ENCODE measurements at places on chromosomes 7 and 10.

DNA sequence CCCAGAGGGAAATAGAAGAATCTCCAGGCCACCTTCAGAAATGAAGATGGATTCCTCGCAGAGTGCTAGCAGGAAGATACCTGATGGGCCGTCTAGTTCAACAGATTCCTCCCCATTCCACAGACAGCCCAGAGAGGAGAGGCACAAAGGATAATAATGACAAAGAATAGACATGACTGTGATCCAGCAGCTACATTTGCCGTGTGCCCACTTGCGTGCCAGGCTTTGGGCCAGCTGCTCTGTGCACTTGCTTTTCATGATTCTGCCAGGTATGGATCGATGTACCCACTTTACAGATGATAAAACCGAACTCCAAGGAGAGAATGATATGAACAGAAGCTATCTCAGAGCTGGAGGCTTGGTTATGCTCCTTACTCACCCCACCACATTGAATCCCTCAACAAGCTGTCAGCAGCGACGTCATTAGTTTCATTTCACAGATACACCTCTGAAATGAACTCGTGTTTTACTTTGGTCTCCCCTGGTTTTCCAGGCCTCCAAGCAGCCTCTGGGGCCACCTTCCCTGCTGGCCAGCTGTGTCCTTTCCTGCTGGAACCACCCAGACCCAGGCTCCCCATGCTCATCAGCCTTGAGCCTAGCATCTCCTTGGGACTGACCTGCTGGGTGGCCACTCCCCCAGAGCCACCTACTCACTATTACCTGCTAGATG is 11.9 kb upstream of the WDFY4 start:
- no peak for DNase-seq

DNA sequence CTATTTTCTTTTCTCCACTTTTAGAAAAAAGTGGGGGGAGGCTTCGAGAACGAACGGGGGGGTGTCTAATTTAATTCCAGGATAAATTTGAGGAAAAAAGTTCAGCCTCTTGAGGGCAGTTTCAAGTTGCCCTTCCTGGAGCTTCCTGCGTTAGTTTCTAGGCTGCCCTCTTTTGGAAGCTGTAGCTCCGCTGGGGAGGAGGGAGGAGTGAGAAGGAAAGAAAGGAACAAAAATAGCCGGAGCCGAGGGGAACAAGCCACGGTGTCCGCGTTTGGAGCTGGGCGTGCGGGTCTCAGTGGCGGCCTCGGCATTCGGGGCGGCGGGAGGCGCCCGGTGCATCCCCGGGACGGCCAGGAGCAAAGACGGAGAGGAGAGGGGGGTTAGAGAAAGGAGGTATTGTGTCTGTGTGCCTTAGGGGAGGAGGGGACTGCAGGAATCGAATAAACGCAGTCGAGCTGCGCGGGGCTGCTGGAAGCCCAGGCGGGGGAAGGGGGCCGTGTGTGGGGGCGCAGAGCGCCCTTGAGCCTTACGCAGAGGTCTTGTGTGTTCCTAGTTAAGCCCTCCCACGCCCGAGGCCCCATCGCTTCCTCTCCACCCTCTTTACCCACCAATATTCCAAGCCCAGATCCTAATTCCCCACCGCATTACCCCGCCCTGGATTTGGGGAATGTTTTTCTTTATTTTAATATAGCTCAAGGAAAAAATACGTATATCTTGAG is 2.0 kb upstream of the TNRC18 start:
- peak; percentile 91 for DNase-seq

DNA sequence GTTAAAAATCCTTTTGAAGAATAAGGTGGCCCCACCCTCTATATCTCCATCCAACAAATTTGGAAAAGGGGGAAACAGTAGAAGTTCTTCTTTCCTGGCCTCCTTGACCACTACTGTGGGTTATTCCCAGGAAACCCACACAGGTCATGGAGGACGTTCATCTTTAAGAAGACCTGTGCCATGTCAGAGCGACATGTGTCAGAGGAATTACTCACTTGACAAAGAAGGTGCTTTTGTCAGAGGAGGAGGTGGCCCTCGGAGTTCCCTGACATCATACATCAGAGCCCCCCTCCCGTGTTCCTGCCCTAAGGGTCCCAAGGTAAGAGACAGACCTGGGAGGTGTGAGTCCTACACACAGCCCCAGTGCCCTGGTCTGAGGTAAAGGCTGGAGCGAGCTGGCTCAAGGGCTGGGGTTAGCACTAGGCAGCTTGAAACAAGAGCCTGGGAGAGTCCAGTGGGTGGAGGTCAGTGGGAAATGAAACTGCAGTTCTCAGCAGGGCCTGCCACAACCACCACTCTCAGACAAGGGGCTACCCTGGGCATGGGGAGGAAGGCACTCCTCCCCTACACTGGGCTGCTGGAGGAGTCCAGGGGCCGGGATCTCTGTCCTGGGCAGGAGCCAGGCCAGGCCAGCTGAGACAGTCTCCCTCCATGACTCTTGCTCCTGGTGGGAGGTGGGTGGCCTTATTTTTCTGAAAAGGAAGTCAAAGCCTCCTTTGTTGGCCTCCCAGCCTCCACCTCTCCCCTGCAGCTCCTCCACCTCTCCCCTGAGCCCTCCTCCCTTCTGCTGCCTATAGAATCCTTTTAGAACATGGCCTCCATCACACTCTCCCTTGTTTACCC is 21.8 kb upstream of the ZMIZ1 start:
- no peak for DNase-seq

GRCh38 chr7:108181073-108181985 is 51.2 kb upstream of the LAMB4 start:
- DNase-seq, result peak; percentile 67

DNA sequence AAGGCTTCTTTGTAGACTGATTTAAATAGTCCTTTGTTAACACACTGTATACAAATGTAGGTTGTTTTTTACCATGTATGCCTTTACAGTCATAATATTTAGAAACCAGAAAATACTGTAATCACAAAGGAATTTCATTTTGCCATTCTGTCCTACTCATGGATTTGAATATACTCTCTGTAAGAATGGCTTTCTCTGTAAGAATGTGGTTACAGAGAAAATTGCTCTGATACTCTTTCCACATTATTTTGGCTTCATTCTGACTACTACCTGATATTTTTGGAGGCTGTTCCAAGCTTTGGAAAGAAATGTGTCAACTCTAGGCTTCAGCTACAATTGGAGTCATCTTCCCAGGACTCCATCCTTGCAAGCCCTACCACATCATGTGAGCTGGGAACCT is 23.5 kb downstream of the CH25H start:
- no peak for DNase-seq

Data from RKO (cell line).